ENCODE measurements at places on chromosomes 13 and 19. TPM values are rescaled to one million over a fixed set of nuclear protein-coding genes. Genes with fewer than 3 reads are reported as not detected.

ZNF441 gene
- 7.3 TPM for total RNA-seq

CEACAM20 gene
- total RNA-seq = not detected

METTL21C gene
- not detected for total RNA-seq

FLT3 gene
- total RNA-seq = 0.58 TPM

- no peaks in the 10 kb centered on the region for H3K27me3 ChIP-seq
- peaks cover 28% of the 10 kb centered on the region for H3K4me1 ChIP-seq
- peak overlapping the region; percentile 94 for H3K4me3 ChIP-seq
- H3K27ac ChIP-seq = peak overlapping the region; percentile 89
- DNase-seq = peak; percentile 84
These were observed 1.3 kb downstream of the BICRA start for GRCh38 chr19:47609906-47610894.

GRCh38 chr13:44747179-44747578 lies 171.0 kb upstream of the TSC22D1 start:
- H3K4me3 ChIP-seq = no peak overlapping the region
- H3K27me3 ChIP-seq = no peaks in the 10 kb centered on the region
- no peaks in the 10 kb centered on the region for H3K4me1 ChIP-seq
- H3K36me3 ChIP-seq = no peaks in the 10 kb centered on the region
- DNase-seq = no peak
